Activated effector memory CD4-positive, alpha-beta T cell treated with Interleukin-2 at 50 U/mL for 16 hours (primary cell): ENCODE measurements at places on chromosomes 1 and 21.

DNA sequence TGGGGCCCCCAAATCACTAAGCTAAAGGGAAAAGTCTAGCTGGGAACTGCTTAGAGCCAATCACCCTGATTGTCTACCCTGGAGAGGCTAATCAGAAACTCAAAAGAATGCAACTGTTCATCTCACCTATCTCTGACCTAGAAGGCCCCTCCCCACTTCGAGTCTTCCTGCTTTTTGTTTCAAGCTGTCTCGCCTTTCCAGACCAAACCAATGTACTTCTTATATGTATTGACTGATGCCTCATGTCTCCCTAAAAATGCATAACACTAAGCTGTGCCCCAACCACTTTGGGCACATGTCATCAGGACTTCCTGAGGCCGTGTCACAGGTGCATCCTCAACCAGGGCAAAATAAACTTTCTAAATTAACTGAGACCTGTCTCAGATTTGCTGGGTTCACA is 209.5 kb downstream of the APP start:
- no peak for DNase-seq

- no peak for DNase-seq
These were observed 96.5 kb downstream of the USP25 start for GRCh38 chr21:15826147-15826780.

GRCh38 chr1:54565113-54565501 is 17.1 kb downstream of the ACOT11 start:
- DNase-seq = no peak

DNA sequence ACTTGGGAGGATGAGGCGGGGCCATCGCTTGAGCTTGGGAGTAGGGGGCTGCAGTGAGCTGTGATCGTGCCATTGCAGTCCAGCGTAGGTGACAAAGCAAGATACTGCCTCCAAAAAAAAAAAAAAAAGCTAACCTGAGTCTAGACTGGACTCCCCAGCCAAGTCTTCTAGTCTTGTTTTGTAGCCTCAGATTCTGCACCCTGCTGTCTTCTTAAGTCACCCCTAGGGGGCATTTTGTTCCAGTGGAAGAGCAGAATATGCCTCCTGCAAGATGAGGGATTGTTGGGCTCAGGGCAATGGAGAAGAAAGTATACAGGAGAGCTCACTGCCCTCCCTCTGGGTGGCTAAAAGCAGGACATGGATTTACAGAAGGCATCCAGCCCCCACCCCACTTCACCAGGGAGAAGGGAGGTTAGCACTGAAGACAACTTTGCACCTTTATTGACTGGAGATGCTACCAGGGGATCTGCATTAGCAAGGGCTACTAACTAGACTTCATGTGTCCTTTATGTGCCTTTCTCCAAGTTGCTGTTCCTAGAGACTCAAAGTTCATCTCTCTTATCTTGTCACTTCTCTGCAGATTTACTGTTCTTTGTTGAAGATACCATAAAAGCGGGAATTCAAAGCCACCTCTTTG is 15.3 kb upstream of the RNF187 start:
- no peak for DNase-seq

- DNase-seq = no peak
These were observed 24.3 kb downstream of the TSPAN2 start for GRCh38 chr1:115065021-115065420.

- DNase-seq = no peak
These were observed 38.5 kb downstream of the MRPL37 start for GRCh38 chr1:54238353-54239034.

GRCh38 chr1:30340934-30341333 is 382.5 kb downstream of the MATN1 start:
- DNase-seq = no peak

GRCh38 chr21:41957991-41958766 is 4.4 kb upstream of the C2CD2 start:
- DNase-seq = no peak

DNA sequence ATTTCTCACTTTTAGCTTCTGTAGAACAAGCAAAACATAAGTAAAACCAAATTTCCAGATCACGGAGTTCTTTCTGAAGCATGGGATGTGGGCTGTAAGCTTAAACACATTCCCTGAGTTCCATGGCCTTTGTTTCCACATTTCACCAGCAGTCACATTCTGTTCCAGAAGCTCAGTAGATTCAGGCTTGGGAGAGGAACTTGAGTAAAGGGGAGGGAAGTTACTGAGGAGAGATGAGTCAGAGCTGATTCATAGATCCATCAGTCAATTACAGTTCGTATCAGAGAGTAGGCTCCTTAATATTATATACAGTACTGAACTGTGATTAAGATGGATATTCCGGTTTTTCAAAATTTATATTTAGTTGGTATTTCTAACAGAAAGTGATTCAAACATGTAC is 614.3 kb downstream of the NCAM2 start:
- DNase-seq = no peak

DNA sequence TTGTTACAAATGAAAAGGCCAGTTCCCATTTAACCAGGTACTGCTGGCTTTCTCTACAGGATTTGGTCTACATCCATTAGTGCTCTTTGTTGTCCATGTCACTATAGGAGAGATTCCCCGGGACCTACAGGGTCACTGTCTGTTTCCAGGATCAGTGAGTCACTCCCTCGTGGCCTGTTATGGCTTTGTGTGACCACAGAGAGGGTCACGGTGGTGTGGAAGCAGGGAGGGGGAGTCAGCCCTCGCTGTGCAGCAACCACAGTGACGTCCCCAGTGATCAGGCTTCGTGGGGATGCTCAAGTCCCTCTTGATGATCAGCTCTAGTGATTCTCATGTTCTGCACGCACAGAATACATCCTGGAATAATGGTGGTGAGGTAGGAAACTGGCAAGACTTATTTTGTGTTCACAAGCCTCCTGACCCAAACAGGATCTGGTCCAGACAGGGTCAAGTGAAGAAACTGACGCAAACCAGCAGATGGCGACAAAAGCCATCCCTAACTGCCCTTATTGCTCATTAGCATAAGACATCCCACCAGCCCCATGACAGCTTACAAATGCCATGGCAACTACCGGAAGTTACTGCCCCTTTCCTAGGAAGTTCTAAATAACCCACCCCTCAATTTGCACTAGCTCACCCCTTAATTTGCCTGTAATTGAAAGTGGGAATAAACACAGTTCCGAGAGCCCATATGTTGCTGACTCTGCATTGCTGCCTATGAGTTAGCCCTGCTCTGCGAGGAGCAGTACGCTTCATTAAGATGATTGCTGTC is 98.5 kb downstream of the DISC1 start:
- DNase-seq = no peak

- DNase-seq = no peak
These were observed 20.6 kb downstream of the COL6A2 start for GRCh38 chr21:46118316-46119143.

- no peak for DNase-seq
These were observed 30.3 kb upstream of the ECE1 start for GRCh38 chr1:21320410-21321108.

- DNase-seq = no peak
These were observed 30.5 kb downstream of the ENO1 start for GRCh38 chr1:8847990-8848389.

- DNase-seq = no peak
These were observed 217.2 kb downstream of the RPS6KC1 start for GRCh38 chr1:213268221-213268620.

DNA sequence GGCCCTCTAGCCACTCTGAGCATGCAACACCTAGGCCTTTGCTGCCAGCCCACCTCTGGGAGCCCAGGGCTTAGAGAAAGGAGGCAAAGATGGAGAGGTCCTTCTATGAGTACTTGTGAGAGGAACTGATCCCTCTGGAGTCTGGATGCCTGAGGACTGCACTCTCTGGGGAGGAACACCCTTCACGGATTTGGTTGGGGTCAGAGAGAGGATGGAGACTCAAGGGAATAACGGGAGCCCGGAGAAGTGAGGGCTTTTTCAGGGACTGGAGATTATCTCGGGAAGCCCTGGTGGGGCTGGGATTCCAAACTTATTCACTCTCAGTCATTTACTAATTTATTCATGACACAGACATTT is 413 bp upstream of the C1orf232 start:
- no peak for DNase-seq

GRCh38 chr1:224762046-224762445 is 145.9 kb downstream of the CNIH3 start:
- no peak for DNase-seq

GRCh38 chr1:119652587-119652986 is 4.5 kb upstream of the ZNF697 start:
- DNase-seq = no peak

DNA sequence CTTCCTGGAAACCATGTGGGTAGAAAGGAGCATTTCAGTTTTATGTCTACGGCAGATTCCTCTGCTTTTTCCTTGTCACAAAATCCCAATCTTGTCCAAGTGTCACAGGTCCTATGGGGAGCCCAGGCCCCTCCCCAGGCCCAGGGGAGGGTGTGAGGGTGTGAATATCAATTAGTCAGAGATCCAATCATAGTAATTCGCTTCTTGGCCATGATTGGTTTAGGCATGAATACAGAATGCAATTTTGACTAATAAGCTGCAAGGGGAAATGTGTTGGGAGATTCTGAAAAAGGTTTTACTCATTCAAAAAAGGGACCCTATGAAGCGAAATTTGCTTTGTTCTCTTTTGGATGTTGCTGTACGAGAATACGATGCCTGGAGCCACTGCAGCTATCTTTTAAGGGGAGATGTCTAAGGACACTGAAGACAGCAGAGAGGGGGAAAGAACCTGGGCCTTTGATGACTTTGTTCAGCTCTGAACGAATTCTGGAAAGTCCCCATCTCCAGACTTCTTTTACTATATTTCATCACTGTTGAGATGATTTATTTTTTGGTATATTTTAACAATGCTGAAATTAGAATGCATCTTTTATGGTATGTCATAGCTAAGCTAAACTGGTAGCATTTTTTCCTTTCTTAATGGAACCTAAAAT is 18.2 kb downstream of the TSPAN2 start:
- no peak for DNase-seq

GRCh38 chr1:230074270-230074669 is 7.2 kb downstream of the GALNT2 start:
- DNase-seq = no peak

DNA sequence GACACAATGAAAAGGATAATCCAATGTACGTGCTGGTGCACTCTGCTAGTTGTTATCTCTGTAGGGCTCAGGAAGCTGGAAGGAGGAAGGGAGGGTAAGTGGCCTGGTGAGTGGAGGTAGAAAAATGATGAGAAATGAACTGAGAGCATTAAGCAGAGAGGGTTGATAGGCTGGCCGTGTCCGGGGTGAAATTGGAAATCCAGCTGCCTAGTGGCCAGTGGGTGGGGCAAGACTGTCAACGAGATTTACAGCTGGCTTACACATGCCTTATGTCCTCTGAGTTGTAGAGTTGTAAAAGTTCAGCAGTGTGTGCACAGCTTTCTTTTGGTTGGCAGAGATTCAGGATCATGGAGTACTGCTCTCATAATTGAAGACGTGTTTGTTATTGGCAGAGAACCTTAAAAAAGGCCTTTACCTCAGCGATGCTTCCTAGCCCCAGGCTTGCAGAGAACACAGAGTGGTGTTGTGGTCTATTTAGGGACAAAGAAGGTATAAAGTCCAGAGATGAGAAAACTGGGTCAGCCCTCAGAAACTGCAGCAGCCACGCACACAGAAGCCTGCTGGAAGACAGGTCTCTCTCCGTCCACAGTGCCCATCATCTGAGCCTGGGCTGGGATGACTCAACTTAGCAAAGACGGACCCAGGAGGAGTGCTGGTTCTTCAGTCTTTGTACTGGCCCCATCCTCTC is 132.4 kb downstream of the EDEM3 start:
- no peak for DNase-seq

DNA sequence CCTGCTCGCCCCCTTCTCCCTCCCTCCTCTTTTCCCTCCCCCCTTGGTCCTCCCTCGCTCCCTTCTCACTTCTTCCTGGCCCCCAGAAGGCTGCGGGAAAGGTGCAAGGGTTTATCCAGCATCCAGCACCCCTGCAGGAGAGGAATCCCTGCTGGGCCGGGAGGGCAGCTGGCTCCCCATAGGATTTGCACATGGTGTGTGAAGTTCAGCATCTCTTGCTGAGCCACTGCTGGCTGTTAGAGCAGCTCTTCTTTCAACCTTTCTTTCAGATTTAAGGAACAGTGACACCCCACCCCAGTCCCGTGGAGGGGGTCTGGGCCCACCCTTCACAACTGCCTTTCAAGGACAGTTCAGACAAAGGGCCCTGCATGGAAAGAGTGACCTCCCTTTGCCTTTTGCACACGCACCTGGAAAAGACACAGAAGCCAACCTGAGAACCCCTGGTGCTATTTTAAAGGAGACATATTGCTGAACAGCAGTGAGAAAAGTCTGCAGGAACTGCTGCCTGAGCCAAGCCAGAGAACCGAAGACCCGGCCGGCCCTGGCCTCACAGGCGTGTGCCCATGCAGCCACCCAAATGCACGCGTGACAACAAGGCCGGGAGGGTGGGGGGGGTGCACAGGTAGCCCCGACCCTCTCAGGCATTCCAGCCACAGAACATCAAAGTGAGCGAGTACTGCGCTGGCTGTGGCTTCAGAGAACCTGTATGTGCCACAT is 66.6 kb downstream of the SLC37A1 start:
- no peak for DNase-seq

DNA sequence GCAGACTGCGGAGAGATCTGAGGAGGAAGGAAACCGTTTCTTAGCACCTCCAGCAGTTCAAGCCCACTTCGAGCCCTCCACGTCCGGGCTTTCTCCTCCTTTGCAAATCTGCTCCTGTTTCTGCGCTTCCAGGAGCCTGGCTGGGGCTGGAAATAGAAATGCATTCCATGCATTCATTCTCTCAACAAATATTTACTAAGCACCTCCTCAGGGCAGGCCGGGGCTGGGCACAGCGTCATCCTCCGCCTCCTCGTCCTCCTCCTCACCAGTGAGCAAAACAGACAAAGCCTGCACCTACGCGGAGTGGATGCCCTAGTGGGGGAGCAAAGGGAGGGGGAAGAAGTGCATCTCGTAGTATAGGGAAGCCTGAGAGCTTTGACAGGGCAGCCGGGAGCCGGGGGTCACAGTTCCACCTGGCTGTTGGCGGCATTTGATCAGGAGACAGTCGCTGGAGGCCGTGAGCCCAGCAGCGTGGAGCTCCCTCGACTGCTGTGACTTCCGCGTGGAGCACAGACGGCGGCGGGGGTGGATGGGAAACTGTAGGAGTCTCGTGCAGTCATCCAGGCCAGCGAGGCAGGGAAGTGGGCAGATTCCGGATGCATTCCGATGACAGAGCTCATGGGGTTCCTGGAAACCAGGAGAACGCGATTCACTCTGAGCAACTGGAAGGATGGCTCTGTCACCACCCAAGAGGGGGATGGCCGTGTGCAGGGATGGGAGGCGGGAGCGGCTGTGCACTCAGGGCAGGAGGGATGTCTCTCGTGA is 93.5 kb downstream of the SIK1 start:
- DNase-seq = no peak

DNA sequence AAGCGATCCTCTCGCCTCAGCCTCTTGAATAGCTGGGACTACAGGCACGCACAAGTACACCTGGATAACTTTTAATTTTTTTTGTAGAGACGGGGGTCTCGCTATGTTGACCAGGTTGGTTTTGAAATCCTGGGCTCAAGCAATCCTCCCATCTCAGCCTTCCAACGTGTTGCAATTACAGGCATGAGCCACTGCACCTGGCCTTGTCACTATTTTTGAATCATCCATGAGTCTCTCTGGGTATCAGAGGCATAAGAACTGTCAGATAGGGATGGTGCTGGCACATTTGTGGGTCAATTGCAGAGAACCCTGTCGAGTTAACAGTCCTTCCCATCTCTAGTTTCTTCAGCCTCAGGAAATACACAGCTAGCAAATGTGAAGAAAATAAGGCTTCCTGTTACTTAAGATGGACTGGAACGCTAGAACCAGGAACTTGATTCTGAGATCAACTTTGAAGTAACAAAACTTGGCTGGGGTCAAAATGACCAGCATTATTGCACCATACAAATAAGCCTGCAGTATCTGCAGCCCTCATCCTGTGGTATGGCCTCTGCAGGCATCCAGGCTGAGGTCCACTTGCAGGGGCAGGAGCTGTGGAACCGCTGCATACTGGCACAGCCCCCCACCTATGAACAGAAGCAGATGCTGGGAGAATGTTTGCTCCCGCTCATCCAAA is 124.3 kb upstream of the GADD45A start:
- DNase-seq = no peak
